ENCODE measurements at places on chromosomes 7 and 10. TPM values are rescaled to one million over a fixed set of nuclear protein-coding genes. Genes with fewer than 3 reads are reported as not detected.

The PLAU gene
- total RNA-seq: 21.6 TPM

The ABCB1 gene
- total RNA-seq: 0.36 TPM

The SUMF2 gene
- 199 TPM for total RNA-seq

The ELAPOR2 gene
- total RNA-seq: 14.7 TPM

The TEX36 gene
- 2.1 TPM for total RNA-seq

The NPSR1 gene
- total RNA-seq: not detected

The OGDH gene
- 26.2 TPM for total RNA-seq

The ABCC2 gene
- total RNA-seq: 0.98 TPM

The TWNK gene
- total RNA-seq: 4.8 TPM

The C10orf143 gene
- total RNA-seq: 0.49 TPM

The FFAR4 gene
- not detected for total RNA-seq

The TRIM73 gene
- total RNA-seq: 0.18 TPM

The CYP3A7 gene
- total RNA-seq: 0.74 TPM

The FBXL13 gene
- 3.4 TPM for total RNA-seq

The TMEM270 gene
- total RNA-seq: not detected

The GDF2 gene
- total RNA-seq: not detected

The ZNF485 gene
- total RNA-seq: 3.8 TPM

The SLC26A4 gene
- total RNA-seq: 0.65 TPM

The AKR1C8 gene
- total RNA-seq: not detected

The TMEM229A gene
- total RNA-seq: 3.8 TPM

The PAXIP1 gene
- 13.5 TPM for total RNA-seq

The ERVW-1 gene
- not detected for total RNA-seq

The CHCHD1 gene
- total RNA-seq: 20.9 TPM

The CPA1 gene
- total RNA-seq: 0.45 TPM

The LIPA gene
- total RNA-seq: 55.2 TPM

The PILRB gene
- 8.1 TPM for total RNA-seq

The CPN1 gene
- total RNA-seq: not detected

The SFRP5 gene
- total RNA-seq: not detected

The GDF10 gene
- total RNA-seq: 11.1 TPM

The KLLN gene
- 2.0 TPM for total RNA-seq

The LRRC61 gene
- total RNA-seq: 0.09 TPM

The STEAP1B gene
- 38.6 TPM for total RNA-seq

The CPA2 gene
- total RNA-seq: not detected

The COL28A1 gene
- total RNA-seq: 0.09 TPM

The PEX1 gene
- total RNA-seq: 22.3 TPM

The PPP1R3A gene
- not detected for total RNA-seq

The NRAP gene
- under 0.01 TPM for total RNA-seq

The ZNF282 gene
- 31.9 TPM for total RNA-seq

The RNF133 gene
- total RNA-seq: 0.54 TPM

The AKR1C4 gene
- not detected for total RNA-seq
